ENCODE measurements at places on chromosomes 7 and 10. TPM values are rescaled to one million over a fixed set of nuclear protein-coding genes. Genes with fewer than 3 reads are reported as not detected.

The AGAP3 gene
- 41.6 TPM for total RNA-seq

DNA sequence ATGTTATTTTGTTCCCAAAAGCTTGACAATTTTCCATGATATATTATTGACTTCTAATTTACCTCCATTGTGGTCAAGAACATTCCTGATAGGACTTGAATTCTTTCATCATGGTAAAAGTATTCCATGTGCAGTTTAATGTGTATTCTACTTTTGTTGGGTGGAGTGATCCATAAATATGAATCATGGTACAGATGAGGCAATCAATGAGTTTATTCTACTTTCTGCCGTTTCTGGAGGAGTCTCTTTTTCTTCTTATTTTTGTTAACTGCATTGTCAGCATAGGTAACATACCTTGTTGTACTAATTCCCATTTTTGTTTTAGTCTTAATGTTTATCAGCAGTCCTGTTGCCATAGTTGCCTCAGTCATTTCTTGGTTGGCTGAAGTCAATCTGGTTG lies 69.6 kb downstream of the SHOC2 start:
- DNase-seq: no peak

GRCh38 chr7:92841192-92841591 lies 4.8 kb upstream of the CDK6 start:
- no peak for DNase-seq

DNA sequence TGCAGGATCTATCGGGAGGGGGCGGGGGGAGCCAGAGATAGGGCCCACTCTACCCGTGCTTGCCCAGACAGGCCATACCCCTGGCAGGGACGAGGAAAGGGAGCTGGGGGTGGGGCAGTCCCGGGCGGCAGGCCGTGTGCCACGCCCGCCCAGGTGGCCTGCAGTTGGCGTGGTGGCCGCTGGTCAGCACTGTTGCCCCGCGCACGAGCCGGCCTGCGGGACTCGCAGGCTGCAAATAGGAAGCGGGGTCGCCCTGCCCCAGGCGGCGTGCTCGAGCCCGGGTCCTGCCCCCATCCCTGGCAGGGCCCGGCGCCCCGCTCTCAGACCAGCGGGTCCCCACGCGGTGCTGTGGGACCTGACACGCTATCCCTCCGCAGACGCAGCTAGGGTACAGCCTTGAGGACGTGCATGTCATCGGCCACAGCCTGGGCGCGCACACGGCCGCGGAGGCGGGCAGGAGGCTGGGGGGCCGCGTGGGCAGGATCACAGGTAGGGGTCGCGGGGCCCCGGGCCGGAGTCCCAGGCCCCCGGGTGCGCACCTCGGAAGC lies 6.7 kb downstream of the PNLIPRP2 start:
- peak; percentile 51 for DNase-seq

GRCh38 chr10:124236816-124237215 lies 143.4 kb upstream of the CHST15 start:
- no peak for DNase-seq

GRCh38 chr7:157033483-157034473 lies 23.3 kb upstream of the MNX1 start:
- no peak for DNase-seq

DNA sequence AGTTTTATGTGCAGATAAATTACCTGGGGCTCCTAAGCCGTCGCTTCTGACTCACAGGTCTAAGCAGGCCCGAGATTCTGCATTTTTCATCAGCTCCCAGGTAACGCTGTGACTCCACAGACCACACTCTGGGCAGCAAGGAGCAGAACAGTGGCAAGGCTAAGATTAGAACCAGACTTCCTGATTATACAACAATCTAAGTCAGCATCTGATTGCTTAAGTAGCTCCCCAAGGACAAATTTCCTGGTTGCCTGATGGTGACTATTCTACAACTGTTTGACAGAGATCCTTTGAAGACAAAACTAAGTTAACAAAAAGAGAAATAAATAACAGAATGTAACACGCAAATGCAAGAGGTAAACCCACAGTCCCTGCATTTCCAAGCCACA lies 69.0 kb downstream of the CREB3L2 start:
- DNase-seq: no peak

GRCh38 chr10:124172181-124172916 lies 79.0 kb upstream of the CHST15 start:
- no peak for DNase-seq

DNA sequence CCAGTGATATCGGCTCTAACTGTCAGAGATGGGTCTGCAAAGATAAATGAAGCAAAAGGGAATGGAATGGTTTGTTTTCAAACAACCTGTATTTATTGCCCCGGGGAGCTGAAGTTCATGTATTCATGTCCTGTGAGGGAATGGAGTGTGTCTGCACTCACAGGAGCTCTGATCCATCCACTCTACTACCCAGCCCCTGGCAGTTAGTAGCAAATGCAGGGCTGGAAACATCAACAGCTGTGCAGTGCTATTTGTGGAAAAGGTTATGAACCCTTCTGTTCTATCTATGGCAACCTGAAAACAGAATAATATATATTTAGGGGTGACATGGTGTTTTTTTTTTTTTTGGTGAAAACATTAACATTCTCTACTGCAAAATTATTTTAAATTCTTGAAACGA lies 9.8 kb downstream of the AGR2 start:
- no peak for DNase-seq

DNA sequence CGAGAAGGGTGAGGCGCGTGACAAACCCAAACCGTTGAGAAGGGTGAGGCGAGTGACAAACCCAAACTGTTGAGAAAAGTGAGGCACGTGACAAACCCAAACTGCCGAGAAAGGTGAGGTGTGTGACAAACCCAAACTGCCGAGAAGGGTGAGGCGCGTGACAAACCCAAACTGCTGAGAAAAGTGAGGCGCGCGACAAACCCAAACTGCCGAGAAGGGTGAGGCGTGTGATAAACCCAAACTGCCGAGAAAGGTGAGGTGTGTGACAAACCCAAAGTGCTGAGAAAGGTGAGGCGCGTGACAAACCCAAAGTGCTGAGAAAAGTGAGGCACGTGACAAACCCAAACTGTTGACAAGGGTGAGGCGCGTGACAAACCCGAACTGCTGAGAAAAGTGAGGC lies 25.0 kb downstream of the ESYT2 start:
- no peak for DNase-seq

DNA sequence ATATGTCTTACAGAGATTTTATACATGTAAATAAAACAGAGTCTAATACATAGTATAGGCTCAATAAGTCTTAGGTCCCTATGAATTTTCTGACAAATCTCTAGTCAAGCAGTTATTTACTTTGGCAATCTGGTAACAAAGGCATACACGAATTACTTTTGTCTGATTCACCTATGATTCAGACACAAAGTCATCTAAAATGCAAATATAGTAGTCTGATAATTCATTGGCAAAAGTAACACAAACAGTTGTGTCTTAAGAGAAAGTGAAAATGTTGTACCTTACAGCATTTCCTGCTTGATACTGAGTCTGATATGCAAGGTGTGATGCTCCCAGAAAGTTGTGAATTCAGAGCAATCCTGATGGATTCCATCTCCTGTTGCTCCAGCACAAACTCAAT lies 209.4 kb upstream of the PRSS1 start:
- DNase-seq: peak; percentile 63

DNA sequence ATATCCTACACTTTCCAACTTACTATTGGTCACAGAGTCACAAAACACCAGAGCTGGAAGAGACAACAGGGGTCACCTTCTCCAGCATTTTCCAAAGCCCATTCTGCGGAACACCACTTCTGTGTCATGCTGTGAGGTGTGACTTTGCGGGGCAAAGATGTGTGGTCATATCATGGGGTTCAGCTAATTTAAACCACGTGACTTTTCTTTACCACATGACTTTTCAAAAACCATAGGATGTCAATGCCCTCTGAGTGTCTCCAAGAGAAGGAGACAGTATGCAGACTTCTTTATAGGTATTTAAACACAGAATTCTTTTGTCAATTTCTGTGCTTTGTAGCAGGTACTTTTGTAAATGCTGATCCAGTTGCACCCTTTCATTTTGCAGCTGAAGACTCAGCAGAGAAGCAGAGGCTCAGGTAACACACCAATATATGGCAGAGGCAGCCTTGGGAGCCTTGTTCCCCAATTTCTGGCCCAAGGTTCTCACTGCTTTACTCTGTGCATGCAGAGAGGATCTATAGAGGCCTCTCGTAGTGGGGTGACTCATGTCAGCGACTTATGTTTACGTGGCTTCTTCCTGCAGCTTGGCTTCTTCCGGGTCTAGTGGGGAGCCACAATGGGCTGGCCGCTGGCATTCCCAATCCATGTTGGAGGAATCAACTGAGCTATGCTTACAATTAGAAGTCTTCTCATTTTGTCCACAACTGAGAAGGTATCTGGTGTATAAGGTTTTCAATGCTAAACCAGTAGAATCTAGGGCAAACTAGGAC lies 104.0 kb upstream of the RHOBTB1 start:
- DNase-seq: no peak

All from Daoy (cell line).